ENCODE measurements at places on chromosomes 2 and 18.

DNA sequence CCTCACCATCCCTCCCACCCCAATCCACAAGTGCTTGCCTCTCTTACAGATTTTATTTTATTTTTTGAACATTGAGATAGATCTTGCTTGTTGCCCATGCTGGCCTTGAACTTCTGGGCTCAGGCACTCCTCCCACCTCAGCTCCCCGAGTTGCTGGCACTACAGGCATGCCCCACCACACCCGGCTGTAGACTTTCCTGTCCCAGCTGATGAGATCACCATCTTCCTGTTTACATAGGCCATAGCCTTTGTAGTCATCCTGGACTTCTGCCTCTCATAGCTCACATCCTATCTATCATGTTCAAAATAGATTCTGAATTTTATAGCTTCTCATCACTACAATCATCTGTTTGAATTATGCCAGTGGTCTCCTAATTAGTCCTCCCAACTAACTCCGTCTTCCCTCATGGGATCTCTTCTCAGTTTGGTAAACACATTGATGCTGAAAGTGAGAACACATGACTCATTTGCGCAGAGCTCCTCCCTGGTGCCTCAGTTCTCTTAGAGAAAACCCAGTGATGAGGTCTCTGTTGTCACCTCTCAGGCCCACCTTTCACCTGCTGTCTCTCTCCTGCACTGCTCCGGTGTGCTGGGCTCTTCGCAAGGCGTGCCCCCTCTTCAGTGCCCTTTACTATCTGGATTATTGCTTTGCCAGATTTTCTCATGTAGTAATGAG, 243.0 kb downstream of the ZNF407 start:
- H3K27me3 ChIP-seq = no peaks in the 10 kb centered on the region
- no peak overlapping the region for H3K4me3 ChIP-seq
- DNase-seq = peak; percentile 33
- H3K36me3 ChIP-seq = peaks cover 24% of the 10 kb centered on the region

GRCh38 chr2:230829959-230830358, 34.8 kb upstream of the ITM2C start:
- no peak overlapping the region for H3K27ac ChIP-seq
- H3K27me3 ChIP-seq = peaks cover 73% of the 10 kb centered on the region
- peaks cover 11% of the 10 kb centered on the region for H3K4me1 ChIP-seq
- H3K4me3 ChIP-seq = no peak overlapping the region

DNA sequence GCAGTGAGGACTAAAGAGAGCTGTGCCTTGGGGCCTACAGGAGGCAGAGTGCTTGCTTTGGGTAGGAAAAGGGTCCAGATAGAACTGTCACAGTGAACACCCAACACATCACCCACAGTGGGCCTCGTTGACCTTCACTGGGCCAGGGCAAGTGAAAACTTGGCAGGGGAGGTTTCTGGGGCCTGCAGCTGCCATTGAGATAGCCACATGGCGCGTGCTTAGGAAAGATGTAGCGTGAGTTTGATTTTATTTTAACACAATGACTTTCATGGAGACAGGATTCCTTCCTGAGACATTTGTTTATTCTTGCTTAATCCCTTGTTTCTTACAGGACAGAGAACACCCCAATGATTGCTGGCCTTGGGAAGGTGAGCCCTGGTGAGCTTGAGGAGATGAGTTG, 9.3 kb upstream of the ESPNL start:
- H3K36me3 ChIP-seq = peaks cover 12% of the 10 kb centered on the region
- no peak overlapping the region for H3K4me3 ChIP-seq
- H3K4me1 ChIP-seq = peaks cover 8% of the 10 kb centered on the region

DNA sequence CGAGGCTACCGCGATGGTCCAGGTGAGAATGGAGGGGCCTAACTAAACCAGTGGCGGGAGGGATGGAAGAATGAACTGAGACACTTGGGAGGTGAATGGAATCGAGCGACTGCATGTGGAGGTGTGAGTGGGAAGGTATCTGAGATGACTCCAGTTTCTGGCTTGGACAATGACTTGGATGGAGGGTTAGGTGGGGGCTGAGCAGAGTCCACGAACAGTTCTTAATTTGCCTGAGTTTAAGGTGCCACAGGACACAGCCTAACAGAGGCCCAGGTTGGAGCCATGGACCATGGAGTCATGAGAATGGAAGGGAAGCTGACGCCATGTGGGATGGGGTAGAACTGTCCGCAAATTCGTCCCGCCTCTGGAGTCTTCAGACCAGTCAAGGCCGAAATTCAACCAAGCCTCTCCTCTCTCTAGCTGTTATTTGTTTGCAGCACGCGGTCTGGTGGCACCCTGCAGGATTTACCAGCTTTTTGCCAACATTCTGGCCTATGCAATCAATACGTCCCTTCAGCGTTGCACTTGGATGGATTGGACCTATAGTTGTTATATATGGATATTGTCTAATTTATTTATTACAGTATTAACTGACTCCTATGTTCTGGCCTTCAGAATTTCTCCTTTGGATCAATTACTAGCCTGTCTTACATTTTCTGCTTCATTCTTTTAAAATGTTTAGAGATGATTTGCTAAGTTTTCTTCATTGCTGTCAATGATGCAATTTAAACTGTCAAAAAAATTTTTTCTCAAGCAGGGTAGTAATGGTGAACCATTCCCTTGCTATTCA, 940 bp upstream of the BOLA3 start:
- DNase-seq = peak; percentile 25
- peaks cover 19% of the 10 kb centered on the region for H3K36me3 ChIP-seq
- no peaks in the 10 kb centered on the region for H3K27me3 ChIP-seq
- H3K4me1 ChIP-seq = peaks cover 9% of the 10 kb centered on the region
- H3K4me3 ChIP-seq = no peak overlapping the region

DNA sequence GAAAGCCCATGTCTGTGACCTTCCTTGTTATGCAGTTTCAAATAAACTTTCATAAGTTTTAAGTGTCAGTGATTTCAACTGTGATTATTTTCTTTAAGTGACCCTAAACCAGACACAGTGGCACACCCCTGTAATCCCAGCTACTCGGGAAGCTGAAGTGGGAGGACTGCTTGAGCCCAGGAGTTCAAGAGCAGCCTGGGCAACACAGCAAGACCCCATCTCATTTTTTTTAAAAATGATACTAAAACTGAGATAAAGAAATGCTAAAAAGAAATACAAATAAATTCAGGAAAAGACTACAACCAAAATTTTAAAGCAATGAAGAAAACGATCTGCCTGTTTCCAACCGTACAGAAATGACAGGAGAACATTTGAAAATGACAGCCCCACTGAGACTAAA, 54.2 kb downstream of the ROCK2 start:
- no peak for DNase-seq
- H3K4me1 ChIP-seq = peaks cover 4% of the 10 kb centered on the region
- peaks cover 7% of the 10 kb centered on the region for H3K36me3 ChIP-seq
- H3K4me3 ChIP-seq = no peak overlapping the region
- no peak overlapping the region for H3K27ac ChIP-seq

GRCh38 chr2:101339266-101339880, 30.9 kb upstream of the RNF149 start:
- no peak for DNase-seq
- peaks cover 51% of the 10 kb centered on the region for H3K4me1 ChIP-seq
- peak overlapping the region; percentile 12 for H3K27ac ChIP-seq
- H3K27me3 ChIP-seq = peaks cover 4% of the 10 kb centered on the region
- no peak overlapping the region for H3K4me3 ChIP-seq
- H3K36me3 ChIP-seq = peaks cover 5% of the 10 kb centered on the region

DNA sequence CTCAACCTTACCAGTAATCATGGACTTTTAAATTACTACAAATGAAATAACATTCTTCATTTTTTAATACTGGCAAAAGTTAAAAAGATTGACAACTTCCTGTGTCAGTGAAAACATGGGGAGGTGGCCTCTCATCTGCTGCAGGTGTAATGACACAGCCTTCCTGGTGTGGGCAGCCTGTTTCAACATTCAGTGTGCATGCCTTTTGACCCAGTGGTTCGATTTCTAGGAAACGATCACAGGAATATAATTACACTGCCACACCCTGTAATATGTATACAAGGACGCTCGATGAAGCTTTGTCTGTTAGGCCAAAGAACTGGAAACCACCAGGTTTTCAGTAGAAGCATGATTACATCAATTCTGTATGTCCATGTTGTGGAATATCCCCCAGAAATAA, 68.7 kb downstream of the MTHFD2 start:
- peaks cover 43% of the 10 kb centered on the region for H3K4me1 ChIP-seq
- H3K4me3 ChIP-seq = peak overlapping the region; percentile 48
- DNase-seq = peak; percentile 83
- peak overlapping the region; percentile 97 for H3K27ac ChIP-seq

DNA sequence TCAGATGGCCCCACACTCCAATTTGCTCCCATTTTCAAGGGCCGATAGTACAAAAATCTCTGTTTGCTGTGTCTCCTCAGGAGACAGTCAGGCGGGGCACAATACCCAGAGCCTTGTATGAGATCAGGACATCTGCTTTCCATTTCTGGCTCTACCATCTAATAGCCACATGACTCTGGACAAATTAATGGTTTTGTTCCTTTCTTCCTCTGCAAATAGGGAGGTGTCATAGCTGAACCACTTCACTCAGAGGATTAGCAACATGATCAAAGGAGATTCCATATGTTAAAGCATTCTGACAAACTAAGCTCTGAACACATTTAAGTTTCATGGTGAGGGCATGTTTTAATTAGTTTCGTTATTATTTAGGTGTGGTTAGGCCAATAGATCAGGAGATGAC, 602.1 kb upstream of the SYT4 start:
- no peaks in the 10 kb centered on the region for H3K4me1 ChIP-seq

- no peaks in the 10 kb centered on the region for H3K4me1 ChIP-seq
- H3K27me3 ChIP-seq = no peaks in the 10 kb centered on the region
- no peak for DNase-seq
- H3K4me3 ChIP-seq = no peak overlapping the region
- H3K27ac ChIP-seq = no peak overlapping the region
Measured at GRCh38 chr2:149246186-149246585, 84.2 kb upstream of the LYPD6 start.

- DNase-seq = no peak
- no peaks in the 10 kb centered on the region for H3K36me3 ChIP-seq
- peaks cover 9% of the 10 kb centered on the region for H3K27me3 ChIP-seq
- H3K4me1 ChIP-seq = no peaks in the 10 kb centered on the region
- no peak overlapping the region for H3K27ac ChIP-seq
Measured at GRCh38 chr2:235129850-235130249, 178.0 kb downstream of the SH3BP4 start.

DNA sequence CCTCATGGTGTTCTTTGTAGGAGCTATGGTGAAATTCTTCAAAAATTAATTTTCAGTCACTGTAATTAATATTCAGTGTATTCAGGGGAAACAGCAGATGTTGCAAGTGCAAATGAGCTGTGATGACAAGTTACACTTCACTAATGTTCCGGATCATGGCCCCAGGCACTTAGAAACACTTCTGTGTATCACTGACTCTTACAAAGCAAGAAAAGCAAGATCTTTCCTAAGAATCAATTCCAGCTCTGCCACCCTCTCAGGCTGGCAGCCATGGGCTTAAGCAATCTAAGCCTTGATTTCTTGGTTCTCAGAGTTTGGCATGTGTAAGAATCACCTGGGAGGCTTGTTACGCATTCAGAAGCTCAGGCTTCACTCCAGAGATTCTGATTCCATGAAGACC, 78.0 kb downstream of the MARCHF4 start:
- H3K36me3 ChIP-seq = no peaks in the 10 kb centered on the region
- H3K27ac ChIP-seq = no peak overlapping the region
- no peak overlapping the region for H3K4me3 ChIP-seq
- H3K27me3 ChIP-seq = peaks cover 4% of the 10 kb centered on the region
- H3K4me1 ChIP-seq = peaks cover 11% of the 10 kb centered on the region

GRCh38 chr18:2969695-2970094, 43.2 kb downstream of the LPIN2 start:
- H3K27me3 ChIP-seq = no peaks in the 10 kb centered on the region
- H3K27ac ChIP-seq = peak overlapping the region; percentile 74
- peaks cover 56% of the 10 kb centered on the region for H3K36me3 ChIP-seq
- peaks cover 94% of the 10 kb centered on the region for H3K4me1 ChIP-seq
- H3K4me3 ChIP-seq = peak overlapping the region; percentile 34

- no peaks in the 10 kb centered on the region for H3K36me3 ChIP-seq
- H3K27ac ChIP-seq = no peak overlapping the region
- H3K4me1 ChIP-seq = no peaks in the 10 kb centered on the region
- DNase-seq = no peak
- H3K27me3 ChIP-seq = no peaks in the 10 kb centered on the region
Measured at GRCh38 chr18:37668971-37669747, 103.6 kb upstream of the CELF4 start.

GRCh38 chr2:36322108-36322507, 33.5 kb upstream of the CRIM1 start:
- no peaks in the 10 kb centered on the region for H3K36me3 ChIP-seq
- H3K4me3 ChIP-seq = no peak overlapping the region
- H3K4me1 ChIP-seq = no peaks in the 10 kb centered on the region
- no peak for DNase-seq
- no peak overlapping the region for H3K27ac ChIP-seq
- peaks cover 9% of the 10 kb centered on the region for H3K27me3 ChIP-seq

DNA sequence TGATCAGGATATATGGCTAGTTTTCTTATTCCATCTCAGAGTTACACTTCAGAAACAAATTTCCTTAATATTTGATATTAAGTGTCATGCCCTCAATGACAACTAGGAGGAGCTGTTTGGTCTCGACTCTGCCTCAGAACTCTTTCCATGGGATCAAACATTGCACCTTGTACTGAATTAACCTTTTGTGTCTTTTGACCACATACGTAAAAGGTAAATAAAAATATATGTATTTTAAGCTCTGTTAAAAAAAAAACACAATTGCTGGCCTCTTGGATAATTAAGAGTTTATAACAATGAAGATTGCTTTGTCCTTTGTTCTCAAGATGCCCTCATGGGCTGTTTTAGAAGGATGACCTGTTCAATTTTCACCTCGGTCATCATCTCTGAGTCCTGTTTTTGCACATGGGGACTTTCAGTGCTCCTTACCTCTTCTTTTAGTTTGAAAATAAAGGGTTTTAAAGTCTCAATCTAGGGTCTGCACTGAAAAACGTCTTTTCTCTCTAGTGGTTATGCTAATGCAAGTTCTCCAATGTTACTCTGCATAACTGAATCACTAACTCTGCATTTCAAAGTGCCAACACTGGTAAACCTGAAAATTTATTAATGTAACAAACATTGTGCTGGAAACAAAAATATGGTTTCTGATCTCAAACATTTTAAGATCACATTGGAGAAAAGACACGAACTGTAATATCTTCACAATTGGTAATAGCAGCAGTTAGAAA, 18.8 kb upstream of the FN1 start:
- no peaks in the 10 kb centered on the region for H3K4me1 ChIP-seq
- H3K27ac ChIP-seq = no peak overlapping the region
- peaks cover 17% of the 10 kb centered on the region for H3K27me3 ChIP-seq
- no peak for DNase-seq
- H3K4me3 ChIP-seq = no peak overlapping the region

DNA sequence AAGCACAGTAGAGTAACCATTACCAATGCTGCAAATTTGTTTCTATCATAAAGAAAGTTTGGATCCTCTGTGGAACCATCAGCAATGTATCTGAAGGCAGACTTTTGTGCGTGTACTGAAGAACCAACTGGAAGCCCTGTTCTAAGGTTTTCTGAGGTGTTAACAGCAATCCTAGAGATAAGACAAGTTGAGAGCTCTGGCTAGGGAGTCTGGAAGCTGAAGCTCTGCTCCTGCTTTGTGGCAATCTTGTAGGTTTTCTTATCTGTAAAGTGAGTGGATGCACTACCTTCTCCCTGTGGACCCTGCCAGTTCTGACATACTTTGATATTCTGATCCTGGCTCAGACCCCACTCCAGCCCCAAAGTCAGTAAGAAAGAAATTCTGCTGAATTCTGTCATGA, 171.2 kb upstream of the SLC14A2 start:
- peaks cover 4% of the 10 kb centered on the region for H3K27me3 ChIP-seq
- no peak overlapping the region for H3K4me3 ChIP-seq
- no peak overlapping the region for H3K27ac ChIP-seq
- H3K36me3 ChIP-seq = no peaks in the 10 kb centered on the region
- no peak for DNase-seq

- DNase-seq = no peak
- no peak overlapping the region for H3K4me3 ChIP-seq
- H3K4me1 ChIP-seq = no peaks in the 10 kb centered on the region
- no peak overlapping the region for H3K27ac ChIP-seq
- H3K36me3 ChIP-seq = no peaks in the 10 kb centered on the region
Measured at GRCh38 chr18:77512152-77512551, 262.5 kb downstream of the GALR1 start.

Measured in activated naive CD4-positive, alpha-beta T cell treated with anti-CD3 and anti-CD28 coated beads, Interleukin-2, amount 10 ng/mL, durations not matched to agents 7 days and 5 days (primary cell).